ENCODE measurements at places on chromosomes 13 and 19.

DNA sequence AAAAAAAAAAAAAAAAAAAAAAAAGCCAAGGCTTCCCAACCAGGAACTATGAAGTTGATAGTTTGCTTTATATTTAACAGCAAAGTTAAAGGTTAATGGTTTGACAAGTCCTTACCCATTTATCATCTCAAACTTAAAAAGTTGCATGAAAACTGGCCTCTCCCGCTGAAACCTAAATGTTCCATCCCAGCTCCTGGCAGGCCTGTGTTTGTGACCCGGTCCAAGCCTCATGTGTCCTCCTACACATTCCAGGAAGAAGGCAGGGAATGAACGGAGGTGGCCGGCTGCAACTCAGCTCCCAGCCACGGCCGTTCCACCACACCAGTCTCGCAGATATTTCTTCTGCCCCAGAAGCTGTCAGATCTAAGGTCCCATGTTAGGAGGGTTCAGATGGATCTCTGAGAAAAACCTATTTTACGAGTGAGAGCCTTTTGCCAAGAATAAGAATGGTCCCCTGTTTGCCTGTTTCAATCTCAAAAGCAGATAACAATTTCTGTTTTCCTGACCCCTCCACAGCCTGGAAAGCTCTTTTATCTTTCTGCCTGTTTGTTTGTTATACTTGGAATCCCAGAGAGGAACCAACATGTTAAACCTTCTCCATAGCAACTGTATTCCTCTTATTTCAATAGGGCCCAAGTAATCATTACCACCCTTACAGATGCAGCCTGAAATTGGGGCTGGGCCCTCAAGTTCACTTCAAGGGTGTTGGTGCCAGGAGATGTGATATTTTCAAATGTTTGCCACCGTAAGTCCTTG is 56.5 kb downstream of the KCTD12 start:
- no peak for DNase-seq

- DNase-seq: peak; percentile 91
Observed at GRCh38 chr13:32314271-32315237, 609 bp downstream of the ZAR1L start.

DNA sequence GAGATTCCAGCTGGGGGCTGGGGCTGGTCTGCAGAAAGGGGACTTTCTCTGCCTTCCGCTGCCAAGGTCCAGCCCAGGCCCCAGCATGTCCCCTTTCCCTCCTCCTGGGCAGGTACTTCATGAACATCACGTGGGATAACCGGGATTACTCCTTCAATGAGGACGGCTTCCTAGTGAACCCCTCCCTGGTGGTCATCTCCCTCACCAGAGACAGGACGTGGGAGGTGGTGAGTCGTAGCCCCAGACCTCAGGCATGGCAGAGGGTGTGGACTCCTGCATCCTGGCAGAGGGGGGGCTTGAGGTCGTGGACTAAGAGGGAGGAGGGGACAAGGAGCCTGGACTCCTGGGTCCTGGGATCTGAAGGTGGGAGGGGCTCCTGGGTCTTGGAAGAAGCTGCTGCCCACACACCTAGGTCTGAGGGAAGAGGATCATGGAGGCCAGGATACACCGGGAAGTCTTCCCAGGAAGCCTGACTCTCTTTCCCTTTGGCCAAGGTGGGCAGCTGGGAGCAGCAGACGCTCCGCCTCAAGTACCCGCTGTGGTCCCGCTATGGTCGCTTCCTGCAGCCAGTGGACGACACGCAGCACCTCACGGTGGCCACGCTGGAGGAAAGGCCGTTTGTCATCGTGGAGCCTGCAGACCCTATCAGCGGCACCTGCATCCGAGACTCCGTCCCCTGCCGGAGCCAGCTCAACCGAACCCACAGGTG is 20.6 kb downstream of the GRIN2D start:
- DNase-seq: no peak

DNA sequence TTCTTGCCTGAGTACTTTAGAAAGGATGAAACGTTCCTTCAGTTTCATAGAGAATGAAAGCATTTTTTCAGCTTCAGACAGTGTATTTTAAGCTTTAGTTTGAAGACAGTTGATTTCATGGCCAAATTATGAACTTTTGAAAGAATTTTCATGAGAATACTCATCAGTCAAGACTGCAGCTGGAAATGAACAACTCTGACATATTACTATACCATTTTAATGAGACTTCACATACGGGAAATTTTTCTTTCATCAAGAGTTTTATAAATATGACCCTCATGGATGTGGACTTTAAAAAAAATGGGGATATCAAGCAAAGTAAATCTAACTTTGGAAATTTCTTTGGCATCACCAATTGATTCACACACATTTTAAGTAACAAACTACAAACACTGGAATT is 6.4 kb downstream of the LATS2 start:
- no peak for DNase-seq

DNA sequence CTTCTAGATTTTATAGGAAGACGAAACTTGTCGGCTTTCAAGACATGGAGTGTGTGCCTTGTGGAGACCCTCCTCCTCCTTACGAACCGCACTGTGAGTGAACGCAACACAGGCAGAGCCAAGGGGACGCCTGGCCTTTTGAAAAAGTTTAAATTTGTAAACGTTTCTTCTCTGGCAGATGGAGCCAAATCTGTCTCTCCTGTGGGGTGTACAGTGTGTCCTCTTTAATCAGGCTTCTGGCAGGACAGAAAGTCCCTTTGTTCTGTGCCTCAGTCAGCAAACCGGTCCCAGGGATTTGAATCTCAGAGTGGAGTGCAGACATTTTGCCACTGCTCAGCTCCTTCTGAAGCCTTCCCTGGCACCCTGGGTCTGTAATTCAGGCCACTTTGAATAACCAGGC is 56.5 kb downstream of the TNFRSF19 start:
- no peak for DNase-seq

GRCh38 chr13:46541210-46541609 is 11.8 kb upstream of the LRCH1 start:
- DNase-seq: no peak

- DNase-seq: peak; percentile 15
Observed at GRCh38 chr13:66567899-66568612, 662.1 kb downstream of the PCDH9 start.

DNA sequence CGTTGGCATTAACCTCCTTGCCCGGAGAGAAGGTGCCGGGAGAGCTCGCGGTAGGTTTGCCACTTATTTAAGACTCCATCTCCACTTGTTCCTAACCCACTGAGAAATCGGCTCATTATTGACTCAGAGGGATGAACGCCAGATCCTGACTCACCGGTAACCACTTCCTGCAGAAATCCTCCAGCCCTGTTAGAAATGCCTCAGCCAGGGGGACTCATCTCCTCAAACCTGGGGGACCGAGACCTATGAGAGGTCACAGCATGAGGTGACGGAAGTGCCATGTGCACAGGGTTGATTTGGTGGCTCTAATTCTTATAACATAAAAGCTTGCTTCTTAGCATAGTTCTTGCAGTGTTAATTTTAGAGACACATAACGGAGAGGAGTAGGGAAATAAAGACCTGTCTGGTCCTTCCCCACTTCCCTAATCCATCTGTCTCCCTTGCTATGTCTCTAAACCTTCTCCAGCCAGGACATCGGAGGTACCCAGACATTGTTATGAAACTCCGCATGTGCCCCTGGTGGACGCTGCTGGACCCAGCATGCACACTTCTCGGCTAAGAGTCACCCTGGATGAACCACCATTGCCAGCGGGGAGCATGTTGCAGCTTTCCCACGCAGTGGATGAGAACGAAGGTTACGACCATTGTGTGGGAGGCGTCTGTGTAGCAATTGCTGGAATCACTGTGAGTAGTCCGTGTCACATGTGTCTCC is 158.9 kb downstream of the EFNB2 start:
- no peak for DNase-seq

DNA sequence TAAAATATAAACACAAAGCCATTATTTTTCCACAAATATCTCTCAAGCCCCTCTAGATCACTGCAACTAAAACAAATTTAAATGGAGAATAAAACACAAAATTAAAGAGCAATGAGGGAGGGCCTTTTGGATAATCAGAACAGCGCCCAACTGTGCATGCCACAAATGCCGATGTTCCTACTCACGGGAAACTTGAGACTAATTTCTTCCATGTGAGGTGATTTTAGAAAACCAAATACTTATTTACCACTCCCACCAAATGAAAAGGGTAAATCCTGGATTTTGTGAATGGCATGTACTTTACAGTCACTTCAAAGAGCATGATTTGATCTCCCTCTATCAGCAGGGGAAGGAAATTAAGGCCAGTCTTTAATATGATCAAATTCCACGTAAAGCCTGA is 74.8 kb downstream of the SLC7A1 start:
- no peak for DNase-seq

- DNase-seq: no peak
Observed at GRCh38 chr19:30388819-30389218, 16.6 kb downstream of the ZNF536 start.

Data from hematopoietic multipotent progenitor cell treated with erythropoietin and hydrocortisone succinate and interleukin-3 and kit ligand, for 4 days (in vitro differentiated cells).